ENCODE measurements at places on chromosomes 5 and 9. TPM values are rescaled to one million over a fixed set of nuclear protein-coding genes. Genes with fewer than 3 reads are reported as not detected.

Gene MRPL41
- polyA plus RNA-seq = 21.6 TPM

Gene WNT8A
- not detected for polyA plus RNA-seq

Gene IFNB1
- not detected for polyA plus RNA-seq

Gene DOCK8
- 77.4 TPM for polyA plus RNA-seq

Gene ADGRD2
- polyA plus RNA-seq = not detected

Gene POC5
- polyA plus RNA-seq = 19.3 TPM

Gene IL6ST
- polyA plus RNA-seq = 8.0 TPM

Gene GRXCR2
- not detected for polyA plus RNA-seq

Gene ADAMTSL1
- polyA plus RNA-seq = not detected

Gene CARD9
- 0.30 TPM for polyA plus RNA-seq

Gene GALT
- 35.5 TPM for polyA plus RNA-seq

Gene PDZD2
- 0.06 TPM for polyA plus RNA-seq

GRCh38 chr9:33431420-33431819, 16.0 kb downstream of the AQP3 start:
- no peak overlapping the region for H3K27ac ChIP-seq
- H3K27me3 ChIP-seq = peaks cover 5% of the 10 kb centered on the region
- no peaks in the 10 kb centered on the region for H3K36me3 ChIP-seq
- no peak overlapping the region for H3K4me3 ChIP-seq
- no peaks in the 10 kb centered on the region for H3K4me1 ChIP-seq
- DNase-seq = no peak

DNA sequence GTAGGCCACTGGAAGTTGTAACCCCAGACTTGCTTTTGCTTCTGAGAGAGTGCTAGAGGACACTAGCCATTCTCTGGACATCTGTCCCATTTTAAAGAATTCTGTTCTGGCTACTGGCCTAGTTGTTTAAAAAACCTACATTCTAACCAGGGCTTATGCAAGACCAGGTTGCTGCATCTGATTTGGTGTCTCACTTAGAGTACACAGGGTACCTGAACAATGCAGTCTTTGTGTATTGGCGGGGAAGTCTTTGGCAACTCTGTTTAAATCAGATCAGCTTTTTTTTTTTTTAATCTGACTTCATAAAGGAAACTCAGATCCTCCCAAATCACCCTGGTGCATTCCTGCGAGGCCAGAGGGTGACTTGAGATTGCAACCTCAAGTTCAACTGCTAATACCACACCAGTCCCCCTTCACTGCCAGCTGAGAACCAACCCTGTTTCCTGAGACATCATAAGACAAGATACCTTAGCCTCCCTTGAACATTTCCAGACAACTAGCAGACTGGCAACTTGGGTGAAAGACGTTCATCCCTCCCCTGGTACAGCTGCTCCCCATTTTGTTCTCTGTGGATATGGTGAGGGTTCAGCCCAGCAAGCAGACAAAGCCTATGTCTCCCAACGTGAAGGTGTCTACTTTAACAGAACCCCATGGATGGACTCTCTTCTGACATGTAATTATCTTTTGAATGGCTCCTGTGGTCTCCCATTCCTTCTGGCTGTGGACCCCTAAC, 27.0 kb downstream of the SKP1 start:
- H3K4me3 ChIP-seq = no peak overlapping the region
- peak overlapping the region; percentile 82 for H3K27ac ChIP-seq
- H3K4me1 ChIP-seq = peaks cover 10% of the 10 kb centered on the region
- no peaks in the 10 kb centered on the region for H3K27me3 ChIP-seq

- no peak overlapping the region for H3K27ac ChIP-seq
- H3K27me3 ChIP-seq = no peaks in the 10 kb centered on the region
- peak; percentile 25 for DNase-seq
- no peaks in the 10 kb centered on the region for H3K4me1 ChIP-seq
- no peaks in the 10 kb centered on the region for H3K36me3 ChIP-seq
Observed at GRCh38 chr5:108345541-108346171, 36.2 kb downstream of the FBXL17 start.

DNA sequence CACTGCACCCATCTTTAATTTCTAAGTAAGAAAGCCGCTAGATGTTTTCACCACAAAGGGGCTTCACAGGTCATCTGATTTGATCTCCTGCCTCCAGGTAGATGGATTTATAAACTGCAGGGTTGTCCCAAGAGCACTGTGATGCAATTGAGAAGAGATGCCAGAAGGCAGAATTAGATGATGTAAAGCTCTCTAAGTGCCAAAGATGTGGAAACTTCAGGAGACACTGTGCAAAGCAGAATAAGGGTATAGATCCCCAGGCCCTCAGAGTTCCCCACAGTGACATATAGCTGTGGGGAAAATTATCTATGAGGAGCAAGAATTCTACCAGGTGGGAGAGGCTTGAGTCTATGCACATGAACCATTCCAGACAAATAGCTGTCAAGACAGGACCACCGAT, 90.5 kb downstream of the FSTL4 start:
- no peak overlapping the region for H3K27ac ChIP-seq
- H3K36me3 ChIP-seq = no peaks in the 10 kb centered on the region
- no peaks in the 10 kb centered on the region for H3K4me1 ChIP-seq
- H3K4me3 ChIP-seq = no peak overlapping the region

GRCh38 chr5:58246461-58246944, 213.4 kb downstream of the PLK2 start:
- H3K36me3 ChIP-seq = no peaks in the 10 kb centered on the region
- no peak overlapping the region for H3K27ac ChIP-seq
- no peak overlapping the region for H3K4me3 ChIP-seq
- H3K4me1 ChIP-seq = no peaks in the 10 kb centered on the region
- peaks cover 12% of the 10 kb centered on the region for H3K27me3 ChIP-seq
- DNase-seq = no peak

- H3K36me3 ChIP-seq = no peaks in the 10 kb centered on the region
- no peak overlapping the region for H3K4me3 ChIP-seq
- DNase-seq = no peak
- H3K27ac ChIP-seq = no peak overlapping the region
- no peaks in the 10 kb centered on the region for H3K27me3 ChIP-seq
Observed at GRCh38 chr9:131595696-131596429, 50.5 kb downstream of the PRRT1B start.

- no peak overlapping the region for H3K4me3 ChIP-seq
- no peaks in the 10 kb centered on the region for H3K36me3 ChIP-seq
- no peaks in the 10 kb centered on the region for H3K4me1 ChIP-seq
- H3K27ac ChIP-seq = no peak overlapping the region
- H3K27me3 ChIP-seq = no peaks in the 10 kb centered on the region
Observed at GRCh38 chr5:115455301-115455707, 89.3 kb downstream of the FEM1C start.

DNA sequence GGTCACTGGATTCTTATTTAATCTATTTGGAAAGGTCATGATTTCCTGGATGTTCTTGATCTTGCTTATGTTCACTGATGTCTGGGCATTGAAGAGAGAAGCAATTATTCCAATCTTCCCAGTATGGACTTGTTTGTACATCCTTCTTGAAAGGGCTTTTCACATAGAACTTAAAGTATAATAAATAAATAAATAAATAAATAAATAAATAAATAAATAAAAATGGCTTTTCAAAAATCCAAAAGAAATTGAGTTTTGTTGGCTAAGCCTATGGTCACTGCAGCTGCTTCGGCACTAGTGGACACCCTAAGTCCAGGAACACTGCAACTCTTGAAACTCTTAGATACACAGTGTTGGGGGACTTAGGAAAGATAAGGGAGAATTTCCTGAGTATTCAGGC, 840.7 kb upstream of the EDIL3 start:
- no peak for DNase-seq
- no peaks in the 10 kb centered on the region for H3K4me1 ChIP-seq
- no peak overlapping the region for H3K4me3 ChIP-seq
- no peaks in the 10 kb centered on the region for H3K36me3 ChIP-seq

- H3K4me1 ChIP-seq = peaks cover 33% of the 10 kb centered on the region
- peaks cover 74% of the 10 kb centered on the region for H3K27me3 ChIP-seq
- no peak for DNase-seq
- H3K27ac ChIP-seq = no peak overlapping the region
- H3K36me3 ChIP-seq = peaks cover 9% of the 10 kb centered on the region
Observed at GRCh38 chr5:123087173-123088030, 1.6 kb upstream of the PRDM6 start.

DNA sequence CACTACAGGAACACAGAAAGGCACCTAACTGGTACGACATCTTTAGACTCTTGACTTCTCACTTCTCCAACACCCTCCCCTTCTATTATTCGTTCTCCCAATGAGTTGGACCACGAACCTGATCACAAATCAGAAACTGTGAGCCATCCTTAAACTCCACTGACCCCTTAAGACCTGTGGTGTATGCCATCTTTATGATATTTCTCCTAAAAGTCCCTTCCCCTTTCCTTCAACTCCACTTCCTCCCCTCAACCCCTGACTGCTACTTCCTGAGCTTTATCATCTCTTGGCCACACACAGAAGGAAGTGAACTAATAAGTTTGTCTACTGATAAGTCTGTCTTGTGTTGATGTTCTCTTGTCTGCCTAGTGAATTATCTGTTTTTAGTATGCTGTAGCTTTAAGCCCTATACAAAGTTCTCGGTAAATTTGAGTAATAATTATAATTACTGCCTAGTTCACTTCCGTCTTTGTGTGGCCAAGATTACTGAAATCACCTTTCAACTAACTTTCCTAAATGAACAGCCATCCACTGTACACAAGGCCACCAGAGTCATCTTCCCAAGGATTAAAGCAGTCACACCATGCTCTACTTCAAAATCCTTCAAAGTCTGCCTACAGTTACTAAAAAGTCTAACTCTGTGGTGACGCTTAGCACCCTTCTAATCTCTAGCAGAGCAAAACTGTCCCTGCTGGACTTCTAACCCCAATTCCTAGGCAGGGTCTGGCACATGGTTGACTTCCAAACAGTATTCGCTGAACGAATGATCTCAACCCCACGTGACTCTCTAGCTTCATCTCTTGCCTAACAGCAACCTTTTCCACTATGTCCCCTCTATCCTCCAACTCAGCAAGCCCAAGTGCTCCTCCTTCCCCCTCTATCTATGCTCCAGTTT, 23.2 kb downstream of the ELOVL7 start:
- peaks cover 5% of the 10 kb centered on the region for H3K27me3 ChIP-seq
- H3K4me1 ChIP-seq = no peaks in the 10 kb centered on the region
- no peak overlapping the region for H3K4me3 ChIP-seq
- no peaks in the 10 kb centered on the region for H3K36me3 ChIP-seq
- no peak overlapping the region for H3K27ac ChIP-seq

DNA sequence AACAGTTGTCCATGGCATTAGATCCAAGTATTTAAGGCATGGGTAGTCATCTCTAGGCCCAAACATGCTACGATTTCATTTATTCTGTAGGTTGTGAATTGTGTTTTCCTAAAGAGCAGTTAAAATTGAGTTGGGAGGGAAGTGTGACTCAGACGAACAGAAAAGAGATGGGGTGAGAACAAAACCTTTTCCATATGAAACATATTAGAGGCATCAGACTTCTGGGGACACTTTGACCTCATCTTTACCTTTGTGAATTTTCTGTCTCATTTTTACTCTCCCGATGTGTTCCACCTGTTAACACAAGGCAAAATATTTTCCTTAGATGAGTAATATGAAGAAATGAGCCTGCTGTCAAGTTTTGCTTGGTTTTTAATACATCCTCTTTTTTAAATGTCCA, 181.3 kb downstream of the ESM1 start:
- H3K36me3 ChIP-seq = no peaks in the 10 kb centered on the region
- no peak overlapping the region for H3K27ac ChIP-seq
- no peak for DNase-seq
- peaks cover 40% of the 10 kb centered on the region for H3K4me1 ChIP-seq

GRCh38 chr5:17249029-17249634, 31.7 kb downstream of the BASP1 start:
- H3K27ac ChIP-seq = peak overlapping the region; percentile 12
- no peak overlapping the region for H3K4me3 ChIP-seq
- H3K4me1 ChIP-seq = peaks cover 53% of the 10 kb centered on the region
- no peaks in the 10 kb centered on the region for H3K27me3 ChIP-seq
- DNase-seq = no peak
- peaks cover 7% of the 10 kb centered on the region for H3K36me3 ChIP-seq

DNA sequence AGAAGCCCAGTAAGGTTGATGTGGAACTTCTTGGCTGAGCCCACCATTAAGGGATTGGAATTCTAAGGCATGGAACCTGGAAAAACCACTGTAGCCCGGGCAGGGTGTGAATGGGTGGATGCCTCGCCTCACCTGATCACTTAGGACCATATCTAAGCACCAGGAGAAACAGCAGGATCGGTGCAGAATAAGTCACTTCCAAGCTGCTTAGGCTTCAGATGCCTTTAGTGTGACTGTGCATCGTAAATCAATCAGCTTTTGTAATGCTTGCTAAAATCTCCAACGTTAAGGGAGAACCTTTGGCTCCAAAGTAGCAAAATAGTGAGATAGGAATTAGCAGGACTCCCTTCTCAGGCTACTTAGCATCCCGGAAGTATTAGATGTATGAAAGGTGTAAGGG, 103.9 kb upstream of the MEGF10 start:
- H3K27me3 ChIP-seq = peaks cover 24% of the 10 kb centered on the region
- no peak overlapping the region for H3K27ac ChIP-seq
- no peaks in the 10 kb centered on the region for H3K4me1 ChIP-seq
- H3K36me3 ChIP-seq = no peaks in the 10 kb centered on the region

DNA sequence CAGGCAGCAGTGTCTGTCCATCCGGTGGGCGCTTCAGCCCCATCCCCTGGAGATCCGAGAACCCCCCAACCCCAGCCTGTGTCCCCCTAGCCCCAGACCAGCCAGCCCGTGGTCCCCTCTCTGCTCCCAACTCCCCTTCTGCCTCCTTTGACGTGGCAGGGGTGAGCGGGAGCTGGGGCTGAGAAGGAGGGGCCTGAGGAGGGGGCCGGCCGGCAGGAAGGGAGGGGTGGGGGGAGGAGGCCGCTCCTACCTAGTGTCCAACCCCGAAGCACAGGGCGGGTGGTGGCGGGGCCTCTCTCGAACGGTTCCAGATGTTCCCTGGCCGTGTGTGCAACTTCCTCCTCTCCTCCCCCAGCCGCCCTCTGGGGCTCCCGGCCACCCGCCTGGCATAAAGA, 31.0 kb downstream of the GOLGA2 start:
- peak; percentile 29 for DNase-seq
- no peak overlapping the region for H3K4me3 ChIP-seq
- H3K27ac ChIP-seq = peak overlapping the region; percentile 47

DNA sequence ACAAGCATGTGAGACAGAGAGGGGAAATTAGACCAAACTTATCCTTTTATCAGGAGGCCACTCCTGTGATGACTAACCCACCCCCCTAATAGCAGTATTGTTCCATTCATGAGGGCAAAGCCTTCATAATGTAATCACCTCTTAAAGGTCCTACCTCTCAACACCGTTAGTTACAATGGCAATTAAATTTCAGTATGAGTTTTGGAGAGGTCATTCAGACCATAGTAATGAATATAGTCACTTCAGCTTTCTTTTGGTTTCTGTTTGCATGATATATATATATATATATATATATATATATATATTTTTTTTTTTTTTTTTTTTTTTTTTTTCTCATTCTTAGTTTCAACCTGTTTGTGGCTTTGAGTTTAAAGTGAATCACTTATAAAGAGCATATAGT, 10.5 kb downstream of the ADGRV1 start:
- no peak for DNase-seq
- H3K4me1 ChIP-seq = no peaks in the 10 kb centered on the region
- H3K4me3 ChIP-seq = no peak overlapping the region
- no peaks in the 10 kb centered on the region for H3K36me3 ChIP-seq
- no peak overlapping the region for H3K27ac ChIP-seq
- H3K27me3 ChIP-seq = peaks cover 57% of the 10 kb centered on the region

- DNase-seq = no peak
- H3K36me3 ChIP-seq = no peaks in the 10 kb centered on the region
- H3K27me3 ChIP-seq = peaks cover 22% of the 10 kb centered on the region
- peaks cover 4% of the 10 kb centered on the region for H3K4me1 ChIP-seq
Observed at GRCh38 chr5:170143710-170144109, 38.0 kb downstream of the FOXI1 start.

Data from naive B cell (primary cell).